ENCODE measurements at places on chromosomes 1 and 21.

- peak; percentile 58 for DNase-seq
Measured at GRCh38 chr1:204151552-204152309, at the start of gene ETNK2. Gene ETNK2, minus strand, starts transcription at chr1:204152044. Its CDS starts 192 bp downstream, at chr1:204151852.

- DNase-seq = no peak
Measured at GRCh38 chr1:238621405-238621804, 730.7 kb upstream of the ZP4 start.

- no peak for DNase-seq
Measured at GRCh38 chr1:222624214-222624613, 6.3 kb downstream of the MIA3 start.

GRCh38 chr1:228785366-228786330 is 50.4 kb downstream of the RHOU start:
- no peak for DNase-seq

- no peak for DNase-seq
Measured at GRCh38 chr1:239363930-239364329, 22.4 kb upstream of the CHRM3 start.

DNA sequence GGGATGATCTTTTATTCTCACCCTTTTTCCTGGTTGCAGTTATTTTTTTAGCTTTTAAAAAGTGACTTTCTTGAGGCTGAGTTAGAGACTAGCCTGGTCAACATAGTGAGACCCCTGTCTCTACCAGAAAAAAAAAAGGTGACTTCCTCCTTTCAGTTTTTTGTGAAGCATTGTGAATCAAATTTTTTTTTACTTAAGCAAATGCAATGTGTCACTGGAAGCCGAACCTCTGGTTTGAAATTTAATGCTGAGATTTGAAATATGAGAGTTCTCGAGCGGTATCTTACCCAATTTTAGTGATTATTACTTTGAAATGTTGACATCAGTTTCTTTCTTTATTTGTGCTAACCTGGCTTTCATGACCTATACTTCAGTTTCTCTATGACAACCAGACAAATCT is 3.6 kb downstream of the CAP1 start:
- no peak for DNase-seq

DNA sequence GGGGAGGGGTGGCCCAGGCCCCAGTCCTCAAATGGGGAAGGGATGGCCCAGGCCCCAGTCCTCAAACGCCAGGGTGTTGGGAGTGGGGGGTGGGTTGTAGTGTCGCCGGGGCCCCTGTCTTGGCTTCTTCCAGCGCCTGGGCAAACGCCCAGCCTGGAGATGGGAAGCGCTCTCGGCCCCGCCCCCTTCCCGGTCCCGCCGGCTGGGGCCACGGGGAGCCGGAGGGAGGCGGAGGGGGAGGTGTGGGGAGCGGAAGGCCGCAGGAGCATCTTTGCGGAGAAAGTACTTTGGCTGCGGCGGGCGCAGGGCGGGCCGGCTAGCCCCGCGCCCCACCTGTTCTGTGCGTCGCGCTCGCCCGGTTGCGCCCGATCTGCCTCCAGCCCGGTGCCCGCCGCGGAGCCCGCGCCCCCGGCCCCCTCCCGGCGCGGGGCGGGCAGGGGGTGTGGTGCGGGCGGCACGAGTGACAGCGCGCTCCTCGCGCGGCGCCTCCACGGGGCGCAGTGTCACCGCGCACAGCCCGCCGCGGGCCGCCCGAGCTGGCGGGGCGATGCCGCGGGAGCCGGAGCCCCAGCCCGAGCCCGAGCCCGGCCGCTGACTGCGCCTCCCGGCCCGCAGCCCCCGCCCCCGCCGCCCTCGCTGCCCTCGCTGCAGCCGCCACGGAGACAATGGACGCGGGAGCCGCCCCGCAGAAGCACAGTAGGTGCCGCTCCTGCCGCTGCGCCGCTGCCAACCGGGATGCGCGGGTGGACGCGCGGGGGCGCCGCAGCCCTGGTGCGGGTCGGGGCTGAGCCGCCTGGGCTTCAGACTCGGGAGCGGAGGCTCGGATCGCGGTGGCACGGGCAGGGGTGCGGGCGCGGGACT is 31.1 kb upstream of the PEX10 start:
- no peak for DNase-seq

GRCh38 chr1:150127868-150128267 is 21.8 kb upstream of the PLEKHO1 start:
- DNase-seq = no peak

GRCh38 chr1:24477309-24477708 is 25.3 kb upstream of the RCAN3 start:
- no peak for DNase-seq

GRCh38 chr1:56787330-56787729 is 31.9 kb downstream of the FYB2 start:
- DNase-seq = no peak

GRCh38 chr1:75423616-75424015 is 187.3 kb downstream of the SLC44A5 start:
- no peak for DNase-seq

GRCh38 chr1:183734543-183735036 is 70.3 kb upstream of the RGL1 start:
- DNase-seq = no peak

DNA sequence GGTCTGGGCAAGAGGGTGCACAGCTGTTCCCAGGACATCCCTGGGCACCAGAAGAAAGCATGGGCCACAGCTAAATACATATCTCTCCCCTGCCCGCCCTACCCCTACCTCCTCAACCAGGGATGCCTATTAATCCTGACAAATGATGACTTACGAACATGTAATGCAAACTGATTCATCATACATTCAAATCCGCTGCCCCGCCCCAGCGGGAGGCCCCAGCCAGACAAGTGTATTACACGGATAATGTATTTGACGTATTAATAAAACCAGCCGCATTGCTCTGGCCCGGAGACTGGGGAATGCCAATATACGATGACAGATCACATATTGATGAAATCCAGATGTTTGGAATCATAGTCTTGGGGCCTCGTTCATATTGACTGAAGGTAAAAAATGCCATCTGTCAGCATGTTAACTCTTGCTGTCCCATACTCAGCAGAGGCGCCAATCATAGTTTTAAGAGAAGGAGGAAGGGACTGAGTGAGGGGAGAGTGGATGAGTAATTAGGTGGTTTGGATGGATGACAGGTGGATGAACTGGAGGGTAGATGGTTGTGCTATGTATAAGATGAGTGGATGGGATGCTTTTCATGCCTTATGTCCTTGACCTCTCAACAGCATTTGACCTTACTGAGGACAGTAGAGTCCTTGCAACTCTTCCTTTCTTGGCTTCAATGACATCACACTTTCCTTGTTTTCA is 68.2 kb downstream of the TMEM53 start:
- no peak for DNase-seq

GRCh38 chr1:201282216-201282615 is 1.1 kb upstream of the PKP1 start:
- DNase-seq = no peak

GRCh38 chr1:29517251-29518086 is 281.1 kb downstream of the PTPRU start:
- DNase-seq = no peak

DNA sequence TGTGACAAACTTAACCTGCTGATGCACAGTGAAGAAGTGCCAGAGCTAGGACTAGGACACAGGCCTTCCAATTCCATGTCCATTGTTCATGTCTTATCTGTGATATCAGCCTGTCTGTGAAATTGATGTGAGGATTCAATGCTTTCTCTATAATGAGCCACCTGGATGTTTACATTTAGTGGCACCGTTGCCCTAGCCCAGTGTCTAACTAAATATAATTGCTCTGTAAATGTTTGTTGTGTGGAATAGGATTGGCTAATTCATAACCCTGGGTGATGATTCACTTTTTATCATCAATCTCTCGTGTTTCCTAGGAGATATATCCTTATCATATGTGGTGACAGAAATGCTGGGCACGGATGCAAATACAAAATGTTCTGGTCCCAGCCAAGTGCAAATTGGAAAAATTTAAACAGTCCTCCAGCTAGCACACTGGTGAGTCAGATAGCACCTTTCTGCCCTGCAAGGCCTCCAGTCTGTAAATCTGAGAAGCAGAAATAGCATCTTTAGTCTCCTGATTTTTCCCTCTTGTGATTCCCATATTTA is 46.9 kb upstream of the GNG12 start:
- DNase-seq = no peak

- no peak for DNase-seq
Measured at GRCh38 chr1:212941452-212941851, 8.9 kb upstream of the VASH2 start.

GRCh38 chr1:1947493-1947892 is 28.4 kb upstream of the TMEM52 start:
- DNase-seq = no peak

DNA sequence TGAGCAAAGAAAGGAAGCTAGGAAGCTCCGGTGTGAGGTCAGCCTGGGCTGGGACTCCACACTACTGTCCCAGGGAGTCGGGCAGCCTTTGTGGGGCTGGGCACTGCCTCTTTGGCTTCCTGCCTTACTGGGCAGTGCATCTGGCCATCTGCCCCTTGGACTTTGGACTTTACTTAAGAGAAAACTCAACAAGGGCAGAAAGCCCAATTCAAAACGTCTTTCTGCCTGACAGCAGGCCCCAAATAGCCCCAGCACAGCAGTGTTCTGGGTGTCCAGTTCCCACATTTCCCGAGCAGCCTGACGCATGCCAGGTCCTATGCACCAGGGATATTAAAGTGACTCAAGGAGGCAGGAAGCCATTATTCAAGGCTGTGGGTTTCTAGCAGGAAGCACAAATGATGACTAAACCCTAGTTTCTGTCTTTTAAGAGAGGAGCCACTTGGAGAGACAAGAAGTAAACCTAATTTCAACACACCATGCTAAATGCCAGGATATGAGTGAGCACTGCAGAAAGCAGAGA is 37.9 kb upstream of the EDEM3 start:
- DNase-seq = no peak

DNA sequence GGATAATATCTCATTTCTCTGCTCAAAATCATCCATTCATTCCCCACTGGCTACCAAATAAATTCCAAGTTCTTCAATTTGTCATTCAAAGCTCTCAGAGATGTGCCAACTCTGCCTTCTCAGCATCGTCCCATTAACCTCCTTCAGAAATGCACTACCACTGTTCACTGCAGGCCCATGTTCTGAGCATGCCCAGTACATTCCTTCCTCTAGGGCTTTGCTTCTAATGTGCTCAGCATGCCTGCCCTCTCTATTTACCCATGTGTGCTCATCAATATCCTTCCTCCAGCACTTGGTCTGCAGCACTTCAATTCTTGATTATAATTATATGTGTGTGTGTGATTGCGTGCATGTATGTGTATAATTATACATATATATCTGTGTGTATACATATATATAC is 36.1 kb upstream of the RGS8 start:
- no peak for DNase-seq

GRCh38 chr21:36647279-36648093 is 51.4 kb upstream of the SIM2 start:
- no peak for DNase-seq

DNA sequence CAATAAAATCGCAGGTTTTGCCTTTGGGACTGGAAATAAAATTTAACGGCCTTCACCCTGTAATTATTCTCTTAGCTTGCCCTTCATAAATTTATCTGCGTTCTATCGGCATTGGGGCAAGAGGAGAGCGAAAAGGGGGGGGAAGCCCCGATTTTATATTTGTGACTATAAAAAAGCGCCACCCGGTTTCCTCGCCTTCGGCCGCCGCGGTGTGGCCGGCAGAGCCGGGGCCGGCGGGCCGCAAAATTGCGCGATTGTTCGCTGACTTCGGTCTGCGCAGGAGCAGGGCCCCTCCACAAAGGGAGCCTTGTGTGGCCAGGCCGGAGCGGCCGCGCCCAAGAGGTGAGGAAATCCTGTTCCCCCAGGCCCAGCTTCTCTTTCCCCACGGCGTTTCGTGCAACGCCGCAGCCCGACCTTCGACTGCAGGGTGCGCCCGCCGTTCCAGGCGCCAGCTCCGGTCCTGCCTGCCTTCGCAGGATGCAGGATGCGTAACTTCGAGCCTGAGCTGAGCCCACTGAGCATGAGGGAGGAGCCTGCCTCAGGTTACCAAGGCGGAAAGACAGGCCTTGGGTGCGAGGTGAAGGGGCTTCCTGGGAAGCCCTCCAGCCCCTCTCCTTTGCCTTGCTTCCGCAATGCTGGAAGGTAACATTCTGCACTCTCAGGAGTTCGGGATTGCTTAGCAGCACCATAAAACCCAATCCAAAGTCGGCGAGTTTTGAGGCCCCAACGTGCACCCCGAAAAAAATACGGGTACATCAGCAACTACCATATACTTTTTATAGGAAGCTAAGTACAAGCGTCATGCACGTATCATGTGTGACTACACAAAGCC is 4.9 kb upstream of the TBX15 start:
- DNase-seq = no peak

DNA sequence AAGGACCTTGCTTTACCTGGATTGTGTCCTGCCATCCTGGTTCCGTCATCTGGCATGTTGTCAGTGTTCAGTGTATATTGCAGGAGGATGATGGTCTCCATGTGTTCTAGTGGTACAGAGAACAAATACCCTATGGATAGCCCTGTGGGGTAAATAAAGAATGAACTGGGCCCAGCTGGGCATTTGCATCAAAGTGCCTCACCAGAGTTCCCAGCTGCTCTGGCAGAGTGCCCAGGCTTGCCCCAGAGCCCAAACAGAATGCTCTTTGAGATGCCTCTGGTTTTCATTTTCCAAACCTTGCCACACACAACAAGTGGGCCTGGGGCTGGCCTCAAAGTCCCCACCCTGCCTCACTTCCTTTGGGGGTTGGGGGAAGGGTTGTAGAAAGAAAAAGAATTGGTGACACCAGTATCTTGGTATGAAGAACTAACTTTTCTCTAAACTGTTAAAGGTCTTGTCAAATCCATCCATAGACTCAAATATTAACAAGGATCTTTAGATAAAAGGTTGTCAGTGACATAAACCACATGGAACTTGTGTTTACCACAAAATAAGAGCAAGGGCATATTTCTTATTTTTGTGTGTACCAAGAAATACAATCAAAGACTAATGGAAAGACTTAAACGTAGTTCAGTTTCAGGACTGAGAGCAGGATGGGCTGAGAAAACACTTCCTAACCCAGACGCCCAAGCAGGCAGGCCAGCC is 82.2 kb downstream of the LMO4 start:
- no peak for DNase-seq

- peak; percentile 44 for DNase-seq
Measured at GRCh38 chr21:14737922-14738321, 191.8 kb upstream of the SAMSN1 start.

- no peak for DNase-seq
Measured at GRCh38 chr1:53577761-53578100, 118.5 kb downstream of the DMRTB1 start.

- peak; percentile 60 for DNase-seq
Measured at GRCh38 chr21:37365517-37366481, 774 bp upstream of the DYRK1A start.
